Motor neuron (in vitro differentiated cells): ENCODE measurements at places on chromosomes 7 and 10.

DNA sequence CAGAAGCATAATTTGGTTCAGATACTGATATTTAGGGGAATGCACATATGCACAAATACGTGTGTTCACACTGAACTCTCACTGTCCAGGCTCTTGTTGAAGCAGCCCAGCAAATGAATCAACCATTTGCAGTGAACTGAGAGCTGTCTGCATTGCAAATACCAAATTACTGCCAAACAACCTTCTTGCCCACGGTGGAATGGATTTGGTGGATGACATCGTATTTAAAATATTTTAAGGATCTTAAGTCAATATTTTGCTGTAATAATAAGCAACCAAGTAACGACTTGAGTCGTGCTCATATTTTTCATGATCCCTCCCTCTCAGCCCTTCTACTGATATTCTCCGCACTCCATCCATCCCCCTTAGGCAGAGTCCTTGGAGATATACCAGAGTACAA is 107.9 kb upstream of the FEZF1 start:
- no peak for ATAC-seq

DNA sequence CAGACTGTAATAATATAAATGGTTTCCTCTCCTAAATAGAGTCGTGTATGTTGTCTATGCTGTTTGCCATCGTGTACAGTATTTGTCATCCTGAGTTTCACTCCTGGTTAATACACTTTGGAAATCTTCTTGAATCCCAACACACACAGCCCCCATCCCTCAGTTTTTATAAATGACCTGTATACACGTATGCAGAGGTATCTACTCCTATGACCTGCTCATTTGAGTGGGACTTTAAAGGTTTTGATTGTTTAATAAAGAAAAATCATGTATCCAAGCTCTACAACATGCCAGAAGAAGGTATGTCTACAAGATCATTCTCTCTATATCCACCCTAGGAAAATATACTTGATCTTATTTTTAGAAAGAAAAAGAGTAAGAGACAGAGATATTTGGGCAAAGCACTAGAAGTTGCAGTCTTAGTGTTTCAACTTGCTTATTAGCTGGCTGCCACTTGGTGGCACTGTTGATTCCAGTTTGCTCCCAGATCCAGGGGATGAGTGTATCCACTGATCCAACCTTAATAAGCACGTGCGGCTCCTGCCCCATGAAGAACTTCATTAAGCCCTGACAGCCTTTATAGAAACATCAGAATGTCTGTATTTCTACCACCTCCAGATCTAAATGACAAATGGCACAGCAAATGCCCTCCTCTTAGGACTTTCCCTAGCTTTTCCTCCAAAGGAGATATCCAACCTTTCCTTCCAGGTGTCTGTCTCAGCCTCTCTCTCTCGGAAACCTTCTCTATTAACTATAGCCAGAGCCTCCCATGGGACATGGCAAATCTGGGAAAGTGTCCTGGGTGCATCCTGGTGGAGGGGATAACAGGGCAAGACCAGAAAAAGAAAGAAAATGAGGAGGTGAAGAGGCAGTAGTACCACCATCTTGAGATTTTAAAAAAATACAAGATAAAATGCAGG is 181.6 kb upstream of the NEBL start:
- ATAC-seq = peak; percentile 94

GRCh38 chr7:29864656-29865055 is 58.3 kb downstream of the WIPF3 start:
- ATAC-seq = no peak

DNA sequence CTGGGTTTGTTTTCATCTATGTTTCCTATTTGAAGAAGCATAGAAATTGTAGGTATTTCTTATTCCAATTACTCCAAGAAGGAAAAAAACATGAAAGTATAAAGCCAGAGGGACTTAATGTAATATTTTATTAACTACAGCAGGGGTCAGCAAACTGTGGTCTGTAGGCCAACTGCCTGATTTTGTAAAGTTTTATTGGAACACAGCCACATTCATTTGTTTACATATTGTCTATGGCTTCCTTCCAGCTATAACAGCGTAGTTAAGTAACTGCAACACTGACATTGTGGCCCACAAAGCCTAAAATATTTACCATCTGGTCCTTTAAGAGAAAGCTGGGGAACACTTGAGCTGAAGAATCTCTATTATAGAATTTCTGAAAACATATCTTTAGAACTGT is 306.2 kb downstream of the BICC1 start:
- ATAC-seq = no peak

GRCh38 chr10:821322-821721 is 110.2 kb downstream of the LARP4B start:
- no peak for ATAC-seq

GRCh38 chr7:25750744-25751508 is 401.1 kb upstream of the NFE2L3 start:
- peak; percentile 50 for ATAC-seq

DNA sequence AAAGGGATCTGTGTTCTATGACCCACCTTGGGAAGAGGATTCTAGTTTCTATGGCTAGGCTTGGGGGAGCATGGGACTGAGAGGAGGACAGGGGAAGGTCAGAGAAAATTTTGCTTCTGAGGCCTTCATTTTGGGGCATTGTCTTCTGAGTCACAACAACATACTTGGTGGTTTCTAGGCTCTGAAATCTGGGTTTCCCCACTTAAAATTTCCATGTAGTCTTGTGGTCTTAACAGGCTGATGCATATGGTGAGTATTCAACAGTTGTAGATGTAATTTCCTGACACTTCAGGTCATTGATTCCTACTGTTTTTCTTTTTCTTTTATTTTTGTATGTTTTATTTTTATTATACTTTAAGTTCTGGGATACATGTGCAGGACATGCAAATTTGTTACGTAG is 88.5 kb downstream of the ANKRD7 start:
- no peak for ATAC-seq

DNA sequence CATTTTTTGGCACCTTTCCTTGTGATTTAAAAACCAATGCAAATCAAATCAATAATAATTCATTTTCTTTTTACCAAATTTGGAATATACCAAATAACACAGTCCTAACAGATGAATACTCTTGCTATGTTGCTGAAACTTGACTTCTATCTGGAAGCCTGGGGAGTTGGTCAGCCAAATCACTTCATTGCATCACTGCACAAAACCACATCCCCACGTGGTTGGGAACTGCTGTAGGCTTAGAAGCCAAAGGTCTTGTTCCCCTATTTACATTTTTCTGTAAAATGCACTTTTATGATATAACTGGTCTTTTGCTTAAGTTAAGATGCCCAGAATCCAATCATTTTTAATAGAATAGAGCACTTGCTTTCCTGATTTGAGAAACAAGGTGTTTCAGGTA is 15.2 kb downstream of the GPR85 start:
- peak; percentile 44 for ATAC-seq

DNA sequence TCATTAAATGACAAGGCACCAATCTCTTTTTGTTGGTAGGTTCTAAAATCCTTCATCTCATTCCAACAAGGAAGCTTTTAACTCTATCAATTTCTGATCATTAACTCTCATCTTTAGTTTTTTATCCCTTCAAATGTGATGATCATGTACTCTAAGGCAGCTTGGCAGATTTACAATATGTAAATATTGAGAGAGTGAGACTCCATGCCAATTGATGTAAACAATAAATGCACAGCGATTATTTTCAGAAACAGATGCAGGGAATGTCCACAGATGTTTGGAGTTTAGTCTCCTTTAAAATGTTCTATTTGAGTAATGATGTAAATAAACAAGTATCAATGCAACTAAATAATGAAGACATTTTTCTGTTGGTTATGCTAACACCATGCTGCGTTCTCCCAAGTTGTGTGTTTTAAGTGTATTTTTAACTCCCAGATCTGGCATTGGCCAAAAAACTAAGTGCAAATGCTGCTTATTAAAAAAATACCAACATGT is 213.8 kb downstream of the AHR start:
- peak; percentile 46 for ATAC-seq

- no peak for ATAC-seq
These were observed 75.5 kb downstream of the HIPK2 start for GRCh38 chr7:139702313-139702731.

- no peak for ATAC-seq
These were observed 7.1 kb downstream of the UBE2D1 start for GRCh38 chr10:58341947-58342346.

DNA sequence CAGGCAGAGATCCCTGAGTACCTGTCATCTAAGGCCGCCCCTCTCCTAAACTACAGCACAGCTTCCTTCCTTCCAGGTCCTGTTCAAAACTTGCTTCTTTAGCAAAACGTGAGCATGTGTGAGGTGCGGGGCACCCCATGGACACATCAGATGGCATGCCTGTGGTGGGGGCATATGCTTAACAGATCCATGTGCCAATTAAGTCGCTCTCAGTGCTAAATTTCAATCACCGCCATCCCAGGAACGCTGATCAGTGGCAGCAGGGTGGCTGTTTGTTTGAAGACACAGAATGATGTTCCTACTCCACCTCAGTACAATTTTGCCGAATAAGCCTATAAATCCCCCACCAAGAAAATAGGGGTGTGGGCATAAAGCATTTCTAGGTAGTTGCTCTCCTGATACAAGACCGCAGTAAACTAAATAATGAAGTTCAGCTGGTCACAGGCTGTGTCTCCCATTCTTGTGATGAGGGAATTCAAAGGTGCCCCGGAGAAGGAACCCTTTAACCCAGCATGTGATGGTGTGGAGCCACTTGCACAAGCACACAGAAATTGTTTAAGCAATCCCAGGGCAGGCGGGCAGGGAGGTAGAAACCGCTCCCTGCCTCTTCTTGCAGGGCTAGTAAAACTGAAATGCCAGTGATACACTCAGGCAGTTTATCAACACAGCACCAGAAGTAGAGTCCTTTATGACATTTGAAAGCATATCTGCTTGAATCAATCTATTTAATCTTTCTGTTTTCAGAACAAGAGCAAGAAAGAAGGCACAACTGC is 205.7 kb downstream of the SORCS1 start:
- ATAC-seq = no peak

GRCh38 chr7:143391462-143392404 is 10.6 kb downstream of the ZYX start:
- ATAC-seq = no peak

GRCh38 chr7:65269150-65269856 is 104.4 kb upstream of the ZNF92 start:
- peak; percentile 99 for ATAC-seq

- ATAC-seq = no peak
These were observed 32.5 kb downstream of the LANCL2 start for GRCh38 chr7:55397617-55398016.

- no peak for ATAC-seq
These were observed 489.5 kb downstream of the GATA3 start for GRCh38 chr10:8544057-8544380.

- ATAC-seq = no peak
These were observed 14.7 kb downstream of the CDNF start for GRCh38 chr10:14822879-14823755.

DNA sequence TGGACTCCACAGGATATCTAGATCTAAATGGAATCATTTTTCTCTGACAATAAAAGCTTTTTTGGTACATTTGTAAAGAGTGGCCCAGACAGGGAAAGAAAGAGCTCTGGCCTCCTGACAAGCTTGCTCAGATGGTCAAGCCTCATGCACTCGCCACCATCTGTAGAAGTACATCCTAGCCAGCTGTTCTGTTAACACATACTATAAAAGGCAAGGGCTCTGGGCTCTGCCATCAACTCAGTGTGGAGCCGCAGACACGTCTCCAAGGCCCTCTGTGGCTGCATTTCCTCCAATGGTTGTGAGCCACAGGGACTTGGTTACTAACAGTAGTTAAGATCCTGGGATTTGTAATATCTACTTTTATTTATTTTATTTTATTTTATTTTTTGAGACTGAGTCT is 70.8 kb upstream of the KDM7A start:
- no peak for ATAC-seq

- ATAC-seq = no peak
These were observed 32.3 kb downstream of the OAT start for GRCh38 chr10:124386186-124387077.

DNA sequence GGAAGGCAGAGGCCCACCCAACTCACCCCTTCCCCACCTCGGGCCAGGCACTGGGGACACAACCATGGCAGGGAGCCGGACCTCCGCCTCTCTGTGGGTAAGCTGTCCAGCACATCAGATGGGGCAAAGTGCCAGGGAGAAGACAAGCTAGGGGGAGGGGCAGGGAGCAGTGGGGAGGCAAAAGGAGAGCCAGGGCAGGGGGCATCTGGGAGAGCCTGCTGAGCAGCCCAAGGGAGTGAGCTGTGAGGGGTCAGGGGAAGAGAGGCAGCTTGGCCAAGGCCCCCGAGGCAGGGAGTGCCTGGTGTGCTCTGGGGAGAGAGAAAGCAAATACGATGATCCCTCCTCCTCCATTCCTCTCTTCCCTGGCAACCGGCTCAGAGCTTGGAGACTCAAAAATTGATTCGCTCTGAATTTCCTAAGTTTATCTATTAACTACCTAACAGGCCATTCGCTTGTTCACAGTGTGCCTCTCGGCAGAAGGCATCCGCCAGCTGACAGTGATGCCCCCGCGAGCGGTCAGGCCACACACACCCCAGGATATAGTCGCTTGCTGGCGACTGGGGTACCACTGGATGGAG is 4.5 kb downstream of the CAMK2B start:
- peak; percentile 13 for ATAC-seq

DNA sequence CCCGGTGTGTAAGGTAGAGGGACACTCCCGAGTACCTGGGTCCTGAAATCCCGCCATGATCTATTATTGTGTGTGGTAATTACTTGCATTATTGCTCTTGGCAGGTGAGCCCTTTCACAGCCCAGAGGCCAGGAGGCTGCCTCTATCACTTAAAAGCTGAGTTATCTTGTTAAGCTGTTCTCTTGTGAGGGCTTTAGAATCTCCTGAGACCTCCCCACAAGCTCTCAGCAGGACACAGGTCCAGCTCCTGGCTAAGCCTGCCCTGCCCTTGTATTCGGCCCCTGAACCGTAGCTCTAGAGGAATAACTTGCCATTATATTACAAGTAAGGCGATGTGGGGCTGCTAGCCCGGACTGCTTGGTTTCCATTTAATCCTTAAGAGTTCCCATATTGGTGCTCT is 13.9 kb downstream of the SND1 start:
- no peak for ATAC-seq

DNA sequence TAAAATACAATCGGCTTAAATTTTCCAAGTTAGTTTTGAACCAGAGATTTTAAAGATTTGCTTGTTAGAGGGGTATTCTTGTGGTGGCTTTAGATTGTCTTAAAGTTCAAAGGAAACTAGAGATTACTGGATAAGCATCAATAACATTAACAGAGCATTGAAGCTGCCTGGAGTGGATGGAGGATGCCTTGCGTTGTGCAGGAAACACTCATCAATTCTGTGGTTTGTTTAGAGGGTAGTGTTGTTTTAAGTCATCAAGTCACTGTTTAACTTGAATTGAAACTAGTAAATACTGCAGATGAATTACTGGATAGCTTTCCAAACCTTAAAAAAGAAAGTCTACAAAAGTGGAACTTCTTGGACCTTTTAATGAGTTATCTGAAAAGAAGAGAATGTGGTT is 218.6 kb downstream of the CELF2 start:
- ATAC-seq = no peak

DNA sequence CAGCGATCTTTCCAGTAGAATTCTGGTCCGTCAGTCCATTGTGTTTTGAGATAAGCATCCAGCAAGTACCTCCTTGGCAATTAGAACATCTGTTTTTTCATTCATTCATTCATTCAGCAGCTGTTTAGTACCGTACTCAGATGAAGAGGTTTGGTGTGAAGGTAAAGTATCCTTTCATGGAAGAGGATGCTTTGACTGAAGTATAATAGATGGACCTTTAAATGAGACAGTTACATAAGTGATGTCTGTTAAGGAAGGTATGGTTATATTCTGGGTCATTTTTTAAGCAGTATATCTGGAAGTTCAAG is 1.2 kb downstream of the MAPK8 start:
- ATAC-seq = no peak
